ENCODE measurements at places on chromosomes 12 and 14. TPM values are rescaled to one million over a fixed set of nuclear protein-coding genes. Genes with fewer than 3 reads are reported as not detected.

- DNase-seq: no peak
These were observed 470.2 kb downstream of the BTG1 start for GRCh38 chr12:91675401-91675800.

Gene TUNAR
- not detected for total RNA-seq

GRCh38 chr12:118436986-118437385, 60.6 kb downstream of the SUDS3 start:
- DNase-seq: no peak

DNA sequence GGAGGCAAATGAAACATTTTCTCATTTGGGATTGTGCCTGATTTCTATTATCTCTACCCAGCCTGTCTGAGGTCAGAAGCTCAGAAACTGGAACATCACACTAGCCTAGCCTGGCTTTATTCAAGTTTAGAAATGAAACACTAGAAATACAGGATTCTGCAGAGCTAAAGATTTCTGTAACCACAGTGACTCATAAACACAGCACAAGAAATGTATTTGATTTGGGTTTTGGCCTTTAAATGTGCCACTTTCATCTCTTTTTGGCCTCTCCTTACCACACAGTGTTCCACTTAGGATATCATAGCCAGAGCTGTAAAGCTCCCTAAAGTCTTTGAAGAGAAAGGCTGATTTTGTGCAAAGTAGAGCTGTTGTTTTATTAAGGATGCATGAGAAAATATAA, 307.5 kb downstream of the EMP1 start:
- DNase-seq: no peak

DNA sequence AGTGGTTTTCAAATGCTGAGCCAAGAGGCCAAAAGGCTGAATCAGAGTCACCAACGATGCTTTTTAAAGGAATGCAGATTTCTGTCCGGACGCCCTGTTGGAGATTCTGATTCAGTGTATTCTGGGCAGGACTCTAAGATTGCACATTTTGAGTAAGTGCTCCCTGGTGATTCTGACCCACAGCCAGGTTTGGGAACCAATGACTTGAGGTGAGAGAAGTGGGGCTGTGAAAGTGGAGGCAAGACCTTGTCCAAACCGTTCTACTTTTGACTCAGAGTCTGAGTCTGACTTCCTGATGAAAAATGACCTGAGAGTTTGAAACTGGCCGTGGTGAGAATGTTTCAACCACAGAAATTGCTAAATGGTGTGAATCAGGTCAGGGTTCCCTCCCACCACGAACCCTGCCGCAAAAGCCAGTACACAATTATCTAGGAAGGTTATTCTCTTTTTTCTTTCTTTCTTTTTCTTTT, 90.2 kb downstream of the NTN4 start:
- no peak for DNase-seq

Gene FOXJ2
- total RNA-seq: 38.5 TPM

GRCh38 chr14:53536446-53536845, 383.3 kb upstream of the DDHD1 start:
- DNase-seq: no peak

Gene TEX22
- 1.3 TPM for total RNA-seq

DNA sequence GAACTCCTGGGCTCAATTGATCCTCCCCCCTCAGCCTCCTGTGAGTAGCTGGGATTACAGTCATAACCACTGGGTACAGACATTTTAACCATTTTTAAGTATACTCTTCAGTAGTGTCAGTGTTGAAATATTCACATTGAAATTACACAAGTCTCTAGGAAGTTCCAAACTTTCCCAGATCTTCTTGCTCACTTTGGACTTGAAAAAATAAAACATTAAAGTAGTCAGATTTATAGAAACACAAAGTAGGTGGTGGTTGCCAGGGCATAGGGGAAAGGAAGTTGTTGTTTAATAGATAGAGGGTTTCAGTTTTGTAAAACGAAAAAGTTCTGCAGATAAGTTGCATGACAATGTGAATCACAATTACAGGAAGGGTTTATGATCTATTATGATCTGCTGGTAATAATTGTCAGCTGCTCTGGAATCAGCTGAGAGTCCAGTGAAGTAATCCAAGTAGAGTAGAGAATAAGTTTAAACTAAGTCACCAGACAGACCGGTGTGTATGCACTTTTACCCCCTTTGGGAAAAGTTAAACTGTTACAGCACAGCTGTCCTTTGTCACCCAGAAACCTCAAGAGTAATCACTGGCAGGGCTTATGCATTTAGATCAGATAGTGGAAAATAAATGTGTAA, 27.4 kb downstream of the PCNX1 start:
- no peak for DNase-seq

Gene PRB2
- not detected for total RNA-seq

DNA sequence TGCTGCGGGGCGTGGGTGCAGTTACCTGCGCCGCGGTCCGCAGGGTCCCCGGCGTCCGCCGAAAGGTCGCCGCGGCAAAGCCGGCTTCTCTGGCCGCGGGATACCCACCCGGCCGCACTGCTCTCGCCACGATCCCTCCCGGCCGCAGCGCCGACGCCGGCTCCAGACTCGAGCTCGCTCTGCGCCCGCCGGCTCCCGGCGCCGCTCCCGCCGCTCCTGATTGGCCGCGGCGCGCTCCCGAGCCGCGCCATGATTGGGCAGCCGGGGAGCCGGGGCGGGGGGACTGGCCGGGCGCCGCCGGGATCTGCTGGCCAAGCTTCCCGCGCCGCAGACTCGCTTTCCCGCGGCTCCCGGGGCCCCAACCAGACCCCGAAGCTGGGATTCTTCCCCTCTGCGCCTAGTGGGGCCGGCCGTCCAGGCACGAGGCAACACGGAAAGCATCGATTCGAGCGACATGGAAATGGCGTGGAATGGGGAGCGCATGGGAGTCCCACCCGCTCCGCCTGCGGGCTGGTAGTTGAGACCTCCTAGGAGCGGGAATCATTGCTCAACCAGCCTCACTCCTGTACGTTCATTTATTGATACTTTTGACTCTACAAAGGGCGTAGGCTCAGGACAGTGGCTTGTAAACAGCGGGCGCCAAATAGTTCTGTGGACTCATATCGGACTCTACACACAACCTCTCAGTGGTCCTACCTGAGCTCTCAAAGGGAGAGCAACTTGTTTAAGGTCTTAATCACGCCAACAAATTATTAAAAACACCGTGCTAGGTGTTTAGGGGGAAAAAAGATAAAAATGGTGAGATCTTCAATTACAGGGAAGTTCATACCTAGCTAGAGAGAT, 36.4 kb upstream of the STON2 start:
- no peak for DNase-seq

DNA sequence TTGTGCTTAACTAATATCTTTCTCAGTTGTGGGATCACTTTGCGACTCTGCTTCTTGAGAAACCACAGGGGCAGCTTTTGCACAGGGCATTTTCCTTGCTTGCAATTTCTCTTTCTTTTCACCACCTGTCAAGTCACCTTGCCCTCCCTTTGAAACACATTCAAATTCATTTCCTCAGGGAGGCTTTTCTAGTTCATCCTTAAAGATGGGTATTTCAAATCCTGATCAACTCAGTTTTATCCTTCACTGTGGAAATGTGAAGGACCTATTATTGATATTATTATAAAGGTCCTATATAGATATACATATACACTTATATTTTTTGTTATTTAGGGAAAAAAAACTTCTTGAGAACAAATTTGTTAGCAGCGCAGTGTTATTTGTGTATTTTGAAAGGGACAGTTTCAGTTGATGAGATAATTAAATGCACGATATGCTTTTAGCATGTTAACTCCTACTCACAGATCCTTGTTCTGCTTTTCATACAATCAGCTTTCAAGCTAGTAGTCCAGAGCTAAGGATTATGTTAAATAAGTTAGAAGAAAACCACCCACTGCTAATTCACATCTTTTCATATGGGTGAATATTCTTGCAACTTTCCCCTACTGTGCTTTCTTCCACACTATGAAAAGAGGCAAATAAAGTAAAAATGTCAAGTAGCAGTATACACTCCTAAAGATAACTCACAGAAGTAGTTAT, 501.4 kb upstream of the RGS6 start:
- DNase-seq: no peak

DNA sequence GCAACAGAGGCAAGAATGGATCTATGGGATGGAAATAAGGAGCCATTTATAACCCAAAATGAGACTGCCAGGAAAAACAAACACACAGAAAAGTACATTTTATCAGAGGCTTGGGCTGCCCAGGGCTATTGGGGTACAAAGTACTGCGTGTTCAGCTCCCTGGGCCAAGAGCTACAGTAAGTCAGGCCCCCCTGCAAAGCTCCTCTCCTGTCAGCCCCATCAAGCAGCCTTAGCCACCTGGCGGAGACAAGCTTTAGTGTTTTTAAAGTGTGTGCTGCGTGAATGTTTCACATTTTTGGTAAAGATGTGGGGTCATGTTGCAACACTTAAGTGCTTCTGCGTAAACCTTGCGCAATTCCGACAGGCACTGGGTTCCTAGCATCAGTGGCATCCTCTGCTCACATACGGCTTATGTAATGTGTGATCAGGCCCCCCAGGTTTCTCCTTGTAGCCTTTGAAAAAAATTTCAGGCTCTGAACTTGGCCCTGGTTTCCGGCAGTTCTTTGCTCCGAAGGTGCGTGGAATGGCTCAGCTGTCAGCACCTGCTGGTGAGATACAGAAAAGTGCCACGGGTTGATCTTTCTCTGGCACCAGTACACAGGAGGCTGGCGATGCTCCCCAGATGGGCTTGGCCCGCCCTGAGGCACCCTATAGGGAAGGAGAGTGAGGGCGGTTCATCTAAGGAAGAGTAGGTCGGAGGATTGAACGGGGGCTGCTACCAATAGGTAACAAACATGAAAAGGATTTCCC, 198.7 kb upstream of the EEA1 start:
- DNase-seq: no peak

- DNase-seq: no peak
These were observed 9.1 kb downstream of the GATC start for GRCh38 chr12:120455302-120455701.

DNA sequence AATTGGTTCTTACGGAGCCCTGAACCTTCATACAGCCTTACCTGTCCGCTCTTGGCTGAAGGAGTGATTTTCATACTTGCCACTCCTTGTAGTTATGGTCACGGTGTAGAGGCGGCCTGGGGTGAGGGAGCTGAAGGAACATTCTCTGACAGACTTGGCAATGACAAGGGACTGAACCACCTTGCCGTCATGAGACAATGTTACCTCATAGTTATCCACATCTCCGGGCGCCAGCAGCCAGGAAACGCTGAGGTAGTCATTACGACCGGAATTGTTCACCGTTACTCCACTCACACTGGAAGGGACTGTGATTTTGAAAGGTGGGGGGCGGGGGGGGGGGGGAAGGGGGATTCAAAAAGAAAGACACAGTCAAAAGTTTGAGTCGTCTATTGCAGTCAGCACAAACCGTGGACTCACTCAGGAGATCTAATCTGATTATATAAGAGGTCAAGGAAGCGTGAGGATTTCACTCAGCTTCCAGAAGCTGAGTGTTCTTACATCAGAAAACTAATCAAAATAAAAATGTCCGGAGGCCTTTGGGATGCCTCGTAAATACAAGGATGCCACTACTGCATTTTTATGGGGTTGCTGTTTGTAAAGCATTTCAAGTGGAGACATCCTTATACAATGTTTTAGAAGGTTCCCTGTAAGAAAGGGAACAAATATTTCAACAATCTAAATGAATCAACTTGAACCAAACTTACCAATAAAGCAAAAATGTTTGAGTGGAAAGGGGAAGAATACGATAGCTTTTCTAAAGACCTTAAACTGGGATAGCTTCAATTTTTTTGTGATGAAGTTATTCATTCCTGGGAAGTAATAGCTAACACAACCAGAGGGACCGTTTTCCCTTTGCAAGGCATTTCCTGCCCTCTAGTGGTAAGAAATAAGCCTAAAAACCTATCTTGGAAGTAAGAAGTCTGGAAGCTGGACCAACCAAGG, 60.6 kb downstream of the PTPRB start:
- no peak for DNase-seq

DNA sequence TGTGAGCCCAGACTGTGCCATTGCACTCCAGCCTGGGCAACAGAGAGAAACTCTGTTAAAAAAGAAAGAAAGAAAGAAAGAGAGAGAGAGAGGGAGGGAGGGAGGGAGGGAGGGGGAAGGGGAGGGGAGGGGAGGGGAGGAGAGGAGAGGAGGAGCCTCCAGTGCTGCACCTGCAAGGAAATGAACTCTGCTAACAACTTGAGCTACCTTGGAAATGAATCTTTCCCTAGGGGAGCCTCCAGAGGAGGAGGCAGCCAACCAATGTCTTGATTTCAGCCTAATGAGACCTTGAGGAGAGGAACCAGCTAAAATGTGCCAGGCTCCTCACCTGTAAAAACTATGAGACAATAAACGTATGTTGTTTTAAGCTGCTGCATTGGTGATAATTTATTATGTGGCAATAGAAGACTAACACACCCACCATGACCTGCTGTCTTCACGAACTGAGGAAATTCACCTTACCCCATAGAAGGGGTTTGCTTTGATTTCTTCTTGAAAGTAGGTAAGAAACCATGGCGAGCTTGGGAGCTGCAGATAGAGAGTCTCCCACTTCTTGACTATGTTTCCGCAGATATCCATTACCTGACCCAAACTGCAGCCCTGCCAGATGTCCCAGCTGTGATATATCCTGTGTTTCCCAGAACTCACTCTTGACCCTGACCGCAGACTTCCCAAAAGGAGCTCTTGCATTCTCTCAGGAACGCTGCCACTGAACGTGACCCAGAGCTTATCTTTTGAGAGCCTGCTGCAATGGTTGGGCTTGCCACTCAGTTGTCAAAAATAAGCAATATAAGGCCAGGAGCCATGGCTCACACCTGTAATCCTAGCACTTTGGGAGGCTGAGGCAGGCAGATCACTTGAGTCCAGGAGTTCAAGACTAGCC, 31.5 kb upstream of the TMPO start:
- no peak for DNase-seq

DNA sequence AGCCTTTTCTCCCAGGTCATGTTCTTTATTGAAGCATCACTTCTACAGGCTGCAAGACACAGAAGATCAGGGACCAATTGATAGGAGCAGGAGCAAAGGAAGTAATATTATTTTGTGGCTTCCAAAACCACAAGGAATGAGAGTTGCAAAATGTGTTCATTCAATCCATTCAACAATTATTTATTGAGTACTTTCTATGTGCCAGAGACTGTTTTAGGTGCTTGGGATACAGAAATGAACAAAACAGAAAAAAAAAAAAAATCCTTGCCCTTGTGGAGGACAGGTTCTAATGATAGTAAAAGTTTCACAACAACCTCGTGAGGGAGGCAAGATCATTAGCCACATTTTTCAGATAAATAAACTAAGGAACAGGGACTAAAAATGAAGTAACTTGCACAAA, 20.1 kb upstream of the DACT1 start:
- no peak for DNase-seq

DNA sequence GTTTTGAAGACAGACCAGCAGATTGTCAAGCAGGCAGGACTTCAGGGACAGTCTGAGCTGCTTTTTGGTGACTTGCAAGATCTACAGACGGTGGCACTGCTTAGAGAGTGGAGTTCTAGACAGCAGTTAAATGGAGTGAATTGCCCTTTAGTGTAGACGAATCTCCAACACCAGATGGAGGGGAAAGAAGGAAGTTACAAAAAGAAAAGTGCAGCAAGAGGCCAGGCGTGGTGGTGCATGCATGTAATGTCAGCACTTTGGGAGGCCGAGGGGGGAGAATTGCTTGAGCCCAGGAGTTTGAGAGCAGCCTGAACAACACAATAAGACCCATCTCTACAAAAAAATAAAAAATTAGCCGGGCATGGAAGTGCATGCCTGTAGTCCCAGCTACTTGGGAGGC, 8.4 kb upstream of the HHIPL1 start:
- DNase-seq: no peak

GRCh38 chr12:103688376-103689063, 101.4 kb downstream of the STAB2 start:
- no peak for DNase-seq

All from CD4-positive, alpha-beta T cell (primary cell).